ENCODE measurements at places on chromosomes 1 and 21.

DNA sequence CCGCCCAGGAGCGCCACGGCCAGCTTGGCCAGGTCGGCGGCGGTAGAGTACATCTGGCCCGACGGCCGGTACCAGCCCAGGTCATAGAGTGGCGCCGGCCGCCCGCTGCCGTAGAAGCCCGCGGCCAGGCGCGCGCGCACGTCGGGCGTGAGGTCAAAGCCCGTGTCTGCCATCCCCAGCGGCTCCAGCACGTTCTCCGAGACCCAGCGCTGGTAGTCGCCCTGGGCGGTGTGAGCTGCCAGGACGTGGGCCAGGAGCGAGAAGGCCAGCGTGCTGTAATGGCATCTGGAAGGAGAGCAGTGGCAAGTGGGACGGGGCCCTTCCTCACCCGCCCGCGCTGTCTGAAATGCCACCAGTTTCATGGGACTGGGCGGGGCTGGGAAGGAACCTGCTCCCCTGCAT, 18.9 kb downstream of the LACTBL1 start:
- DNase-seq, result no peak

- DNase-seq, result no peak
Observed at GRCh38 chr1:115341948-115342347, 3.9 kb upstream of the NGF start.

DNA sequence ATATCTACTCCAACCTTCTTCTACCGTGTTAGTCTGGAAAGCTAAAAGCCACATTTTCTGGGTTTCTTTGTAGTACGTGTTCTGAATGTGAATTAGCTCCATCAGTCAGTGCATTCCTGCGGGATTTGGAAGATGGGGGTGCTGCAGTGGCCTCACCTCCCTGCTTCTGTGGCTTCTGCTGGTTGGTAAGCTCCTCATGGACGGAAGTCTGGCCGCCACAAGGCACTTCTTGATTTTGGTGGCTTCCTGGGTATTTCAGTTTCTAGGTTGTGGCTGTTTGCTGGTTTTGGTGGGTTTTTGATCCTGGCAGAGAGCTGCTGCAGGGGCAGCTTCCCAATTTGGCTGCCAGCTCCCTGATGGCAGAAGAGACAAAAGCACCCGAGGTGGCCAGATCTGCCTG, 20.9 kb upstream of the TACSTD2 start:
- DNase-seq, result no peak

DNA sequence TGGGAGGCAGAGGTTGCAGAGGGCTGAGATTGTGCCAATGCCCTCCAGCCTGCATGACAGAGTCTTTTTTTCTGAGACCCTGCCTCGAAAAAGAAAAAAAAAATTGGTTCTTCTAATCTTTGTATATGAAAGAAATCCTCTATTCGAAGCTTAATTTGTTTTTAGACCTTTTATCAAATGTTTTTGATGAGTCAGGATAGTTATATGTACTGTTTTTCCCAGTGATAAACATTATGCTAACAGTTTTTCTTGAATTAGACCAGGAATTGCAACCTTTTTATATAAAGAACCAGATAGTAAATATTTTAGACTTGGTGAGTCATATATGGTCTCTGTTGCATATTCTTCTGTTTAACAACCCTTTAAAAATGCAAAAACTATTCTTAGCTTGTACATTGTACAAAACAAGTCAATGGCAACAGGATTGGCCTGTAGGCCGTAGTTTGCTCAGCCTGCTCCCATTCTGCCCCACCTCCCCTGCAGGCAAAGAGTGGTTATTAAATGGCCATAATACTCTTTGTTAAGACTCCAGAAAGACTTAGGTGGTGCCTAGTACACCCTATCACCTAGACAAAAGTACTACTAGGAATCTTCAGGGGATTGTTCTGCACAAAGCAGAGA, 45.2 kb downstream of the LYST start:
- DNase-seq, result no peak

- peak; percentile 14 for DNase-seq
Observed at GRCh38 chr1:28845786-28846543, 34.0 kb downstream of the OPRD1 start.
